ENCODE measurements at places on chromosomes 13 and 19.

- no peak for DNase-seq
Observed at GRCh38 chr19:658916-659839, 3.8 kb downstream of the RNF126 start.

DNA sequence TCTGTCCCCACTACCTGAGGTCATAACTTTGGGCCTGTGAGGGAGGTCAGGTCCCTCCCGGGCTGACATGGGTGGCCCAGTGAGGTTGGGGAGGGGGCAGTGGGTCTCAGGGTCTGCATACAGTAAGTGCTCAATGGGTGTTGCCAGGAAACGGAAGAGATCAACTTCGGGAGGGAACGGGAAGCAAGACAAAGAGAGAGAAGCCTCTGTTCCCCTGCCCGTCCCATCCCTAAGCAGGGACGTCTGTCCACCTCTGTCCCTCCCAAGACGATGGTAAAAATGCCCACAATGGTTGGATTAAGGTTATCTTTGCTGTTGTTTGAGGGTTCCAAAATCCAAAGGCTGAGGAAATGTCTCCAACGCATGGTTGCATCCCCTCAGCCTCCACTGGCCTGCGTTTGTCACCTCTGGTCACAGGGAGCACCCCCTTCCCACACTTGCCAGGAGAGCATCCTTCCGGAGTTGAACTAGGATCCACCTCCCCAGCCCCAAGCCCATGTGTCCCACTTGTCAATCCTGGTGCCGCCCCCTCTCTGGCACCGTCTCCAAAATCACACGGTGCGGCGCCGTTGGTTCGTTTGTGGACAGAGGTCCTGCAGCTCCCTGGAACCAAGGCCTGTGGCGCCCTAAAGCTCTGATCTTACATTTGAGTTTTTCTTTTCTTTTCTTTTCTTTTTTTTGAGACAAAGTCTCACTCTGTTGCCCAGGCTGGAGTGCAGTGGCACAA lies 774 bp upstream of the HOMER3 start:
- DNase-seq, result no peak

DNA sequence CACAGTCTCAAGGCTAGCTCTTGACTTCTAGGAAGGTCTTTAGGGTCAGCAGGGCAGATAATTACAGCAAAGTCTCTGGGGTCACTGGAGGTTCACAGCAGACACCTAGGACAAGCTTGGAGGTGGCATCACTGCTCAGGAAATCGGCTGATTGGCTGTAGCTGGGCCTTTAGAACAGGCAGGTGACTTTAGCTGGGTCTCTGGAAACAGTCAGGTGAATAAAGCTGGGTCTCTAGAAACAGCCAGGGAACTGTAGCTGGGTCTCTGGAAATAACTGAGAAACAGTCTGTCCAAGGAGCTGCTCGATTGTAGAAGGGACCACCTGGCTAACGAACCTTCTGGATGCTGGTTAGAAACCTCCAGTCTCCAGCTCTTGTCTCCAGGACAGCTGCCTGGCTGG lies 10.0 kb downstream of the LAIR1 start:
- no peak for DNase-seq

DNA sequence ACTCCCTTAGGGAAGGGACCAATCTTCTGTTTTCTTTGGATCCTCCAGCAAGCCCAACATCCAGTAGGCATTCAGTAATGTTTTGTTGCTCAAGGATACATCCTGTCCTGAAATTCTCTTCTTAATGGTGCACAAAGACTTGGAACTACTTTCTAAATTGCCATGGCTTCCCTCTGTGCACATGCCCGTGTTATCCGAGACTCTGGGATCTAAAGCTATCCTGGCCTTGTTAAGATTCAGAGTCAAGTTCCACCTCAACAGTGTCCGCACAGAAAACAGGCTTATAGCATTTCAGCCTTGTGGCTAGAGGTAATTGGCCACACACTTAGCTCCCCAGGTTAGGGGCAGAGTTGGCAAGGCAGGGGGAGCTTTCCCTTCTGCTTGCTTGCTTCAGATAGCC lies 71.8 kb downstream of the CBY2 start:
- DNase-seq, result no peak

GRCh38 chr13:83057119-83057518 lies 825.2 kb downstream of the SLITRK1 start:
- no peak for DNase-seq

GRCh38 chr19:48734625-48735024 lies 5.8 kb downstream of the RASIP1 start:
- DNase-seq, result no peak

Data from head of caudate nucleus (tissue), 42 donors.